ENCODE measurements at places on chromosomes 3 and 15.

DNA sequence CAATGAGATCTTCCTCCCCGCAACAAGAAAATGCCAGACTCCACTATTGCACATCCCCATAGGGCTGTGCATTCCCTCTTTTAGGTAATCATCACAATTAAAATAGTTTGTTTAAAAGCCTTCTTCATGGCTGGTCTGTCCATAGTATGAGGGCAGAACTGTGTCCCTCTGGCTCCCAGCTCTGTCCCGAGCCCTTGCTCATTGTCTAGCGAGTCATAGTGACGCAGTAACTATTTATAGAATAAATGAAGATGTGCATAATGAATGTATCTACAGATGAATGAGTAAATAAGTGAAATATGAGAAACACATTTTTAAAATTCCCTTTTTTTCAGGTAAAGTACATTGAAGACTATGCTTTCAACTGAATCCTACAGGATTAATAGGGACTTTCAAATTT is 128.4 kb upstream of the TMC3 start:
- DNase-seq = no peak

DNA sequence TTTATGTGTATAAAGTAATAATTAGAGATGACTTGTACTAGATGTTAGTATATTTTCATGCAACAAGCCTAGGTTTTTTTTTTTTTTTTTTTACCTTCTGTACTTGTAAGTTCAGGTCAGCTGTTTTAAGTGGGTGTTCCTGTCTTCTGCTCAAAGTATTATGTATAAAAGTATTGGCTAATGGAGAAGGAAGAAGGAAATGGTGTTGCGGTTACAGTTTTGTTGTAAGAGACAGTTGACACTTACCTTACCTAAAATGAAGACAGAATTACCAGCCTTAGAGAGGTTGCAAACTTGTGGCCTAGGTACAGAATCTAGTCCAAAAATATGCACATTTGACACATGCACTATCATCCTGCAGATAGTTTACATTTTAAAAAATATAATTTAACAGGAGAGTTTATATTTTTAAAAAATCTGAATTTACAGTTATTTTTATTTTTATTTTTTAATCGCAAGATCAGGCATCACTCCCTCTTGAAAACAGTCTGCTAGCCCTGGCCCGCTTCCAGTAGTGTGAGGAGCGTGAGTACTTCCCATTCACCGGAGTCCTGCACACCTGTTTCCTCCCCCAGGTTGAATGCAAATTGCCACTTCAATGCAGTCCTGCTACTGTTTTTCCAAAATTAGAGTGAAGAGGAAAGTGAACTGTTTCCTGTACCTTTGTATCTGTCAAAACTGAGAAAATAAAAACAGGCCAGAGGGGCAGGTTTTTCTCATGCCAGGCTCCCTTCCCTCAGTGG is 224.3 kb upstream of the SOX2 start:
- DNase-seq = peak; percentile 11

DNA sequence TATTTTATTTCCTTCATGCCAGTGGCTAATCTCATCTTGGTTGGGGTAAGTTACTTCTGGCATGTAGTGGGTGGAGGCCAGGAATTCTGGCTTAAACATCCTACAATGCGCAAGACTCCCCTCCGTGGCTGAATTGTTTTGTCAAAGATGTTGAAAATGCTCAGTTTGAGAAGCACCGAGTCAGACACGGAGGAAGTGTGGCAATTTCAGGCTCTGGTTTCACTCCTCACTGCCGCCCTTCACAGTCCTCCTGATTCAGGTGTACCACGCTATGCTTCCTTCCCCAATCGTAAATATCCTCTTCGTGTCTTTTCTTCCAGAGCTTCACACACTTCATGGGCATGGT is 150.7 kb downstream of the OPA1 start:
- DNase-seq = no peak

GRCh38 chr15:99006904-99007495 is 592 bp downstream of the PGPEP1L start:
- DNase-seq = peak; percentile 97

DNA sequence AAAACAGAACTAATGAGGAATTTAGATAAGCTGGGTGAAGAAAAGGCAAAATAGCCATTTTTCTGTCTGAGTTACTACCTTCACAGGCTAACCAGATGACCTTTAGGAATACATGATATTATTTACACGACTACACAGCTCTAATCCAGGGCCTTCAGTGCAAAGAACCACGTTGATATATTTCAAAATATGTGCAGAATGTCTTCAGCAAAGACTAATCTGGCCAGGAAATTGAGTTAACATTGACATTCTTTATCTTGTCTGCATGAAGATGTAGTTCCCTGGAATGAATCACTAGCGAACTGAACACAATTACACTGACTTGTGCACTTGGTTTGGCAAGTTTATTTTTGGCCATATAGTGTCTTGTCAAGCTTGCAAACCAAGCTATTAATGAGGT is 41.5 kb downstream of the PDHB start:
- DNase-seq = no peak

DNA sequence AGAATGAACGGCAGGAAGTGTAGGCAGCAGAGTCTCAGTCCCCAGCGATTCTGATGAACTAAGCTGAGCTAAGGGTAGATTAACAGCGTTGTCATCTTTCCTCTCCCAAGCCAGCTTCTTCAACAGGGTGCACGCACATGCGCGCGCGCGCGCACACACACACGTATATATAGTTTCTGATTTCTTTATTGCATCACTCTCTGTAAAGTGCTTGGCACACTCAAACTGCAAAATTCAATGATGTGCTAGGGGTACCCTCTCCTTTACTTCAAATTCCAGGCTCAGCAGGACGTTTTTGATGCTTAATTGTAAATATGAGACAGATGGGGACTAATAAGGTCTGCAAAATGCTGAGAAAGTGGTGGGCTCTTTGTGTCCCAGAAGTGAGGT is 26.1 kb upstream of the VPS8 start:
- DNase-seq = peak; percentile 43

GRCh38 chr15:84647726-84648125 is 6.4 kb downstream of the WDR73 start:
- no peak for DNase-seq

DNA sequence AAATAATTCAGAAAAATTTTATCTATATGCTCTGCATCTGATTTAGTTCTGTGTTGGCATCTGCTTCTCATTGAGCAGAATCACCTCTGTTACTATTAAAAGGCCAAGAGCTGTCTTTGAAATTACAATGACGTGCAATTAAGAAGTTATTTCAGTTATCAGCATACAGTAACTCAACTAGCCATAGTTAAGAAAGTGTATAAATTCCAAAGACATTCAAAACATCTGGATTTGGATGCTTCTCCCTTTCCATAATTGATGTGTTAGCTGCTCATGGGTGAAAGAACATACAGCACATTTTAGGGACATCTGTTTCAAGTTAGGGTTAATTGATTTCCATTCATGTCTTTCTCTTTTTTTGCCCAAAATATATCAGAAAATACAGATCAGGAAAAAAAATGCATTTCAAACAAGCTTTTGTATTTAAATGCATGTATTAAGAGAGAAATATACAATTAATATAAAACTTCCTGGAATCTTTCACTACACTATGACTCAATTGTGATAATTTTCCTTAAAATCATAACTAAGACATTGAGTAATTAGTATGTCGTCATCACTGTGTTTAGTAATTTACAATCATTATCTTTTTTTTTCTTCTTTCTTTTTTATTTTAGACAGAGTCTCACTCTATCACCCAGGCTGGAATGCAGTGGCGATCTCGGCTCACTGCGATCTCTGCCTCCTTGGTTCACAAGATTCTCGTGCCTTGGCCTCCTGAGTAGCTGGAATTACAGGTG is 82.7 kb upstream of the MBNL1 start:
- DNase-seq = no peak

DNA sequence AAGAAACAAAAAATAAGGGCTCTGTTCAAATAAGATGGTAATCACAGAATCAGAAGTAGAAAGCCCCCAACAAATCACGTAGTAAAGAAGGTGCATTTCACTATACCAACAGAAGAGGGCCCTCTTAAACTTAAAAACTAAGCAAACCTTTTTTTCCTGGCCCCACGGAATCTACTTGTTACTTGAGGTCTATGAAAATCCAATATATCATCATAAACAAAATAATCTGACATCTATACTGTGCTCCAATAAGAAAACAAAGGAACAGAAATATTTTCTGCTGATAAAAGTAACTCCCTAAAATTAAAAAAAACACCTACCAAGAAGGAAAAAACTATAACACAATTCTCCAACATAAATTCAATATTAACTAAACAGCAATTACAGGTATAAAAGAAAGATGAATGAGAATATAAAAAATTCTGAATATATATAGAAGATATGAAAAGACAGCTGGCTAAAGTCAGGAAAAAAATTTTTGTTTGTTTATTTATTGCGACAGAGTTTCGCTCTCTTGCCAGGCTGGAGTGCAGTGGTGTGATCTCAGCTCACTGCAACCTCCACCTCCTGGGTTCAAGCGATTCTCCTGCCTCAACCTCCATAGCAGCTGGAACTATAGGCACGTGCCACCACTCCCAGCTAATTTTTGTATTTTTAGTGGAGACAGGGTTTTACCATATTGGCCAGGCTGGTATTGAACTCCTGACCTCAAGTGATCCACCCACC is 81.8 kb downstream of the CLASP2 start:
- DNase-seq = no peak

DNA sequence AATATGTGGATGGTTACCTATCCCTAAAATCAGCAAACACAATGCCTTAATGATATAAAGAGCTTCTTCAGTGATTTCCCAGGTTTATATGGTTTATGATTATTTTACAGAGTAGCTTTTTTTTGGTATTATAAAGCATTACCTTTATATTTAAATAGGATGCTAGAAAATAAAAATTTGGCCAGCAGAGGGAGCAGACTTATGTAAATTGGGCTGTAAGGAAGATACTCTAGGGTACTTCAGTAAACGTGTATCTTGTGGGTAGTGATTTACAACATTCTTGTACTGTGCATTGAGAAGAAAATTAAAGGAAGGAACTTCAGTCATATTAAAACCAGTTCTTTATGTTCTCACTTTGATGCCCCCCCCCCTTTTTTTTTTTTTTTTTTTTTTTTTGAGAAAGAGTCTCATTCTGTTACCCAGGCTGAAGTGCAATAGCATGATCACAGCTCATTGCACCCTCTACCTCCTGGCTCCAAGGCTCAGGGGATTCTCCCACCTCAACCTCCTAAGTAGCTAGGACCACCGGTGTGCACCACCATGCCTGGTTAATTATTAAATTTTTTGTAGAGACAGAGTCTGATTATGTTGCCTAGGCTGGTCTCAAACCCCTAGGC is 167.9 kb downstream of the BBX start:
- peak; percentile 69 for DNase-seq

GRCh38 chr15:101374326-101374725 is 79.3 kb upstream of the SNRPA1 start:
- no peak for DNase-seq

GRCh38 chr3:13219077-13219901 is 146.1 kb upstream of the IQSEC1 start:
- no peak for DNase-seq

DNA sequence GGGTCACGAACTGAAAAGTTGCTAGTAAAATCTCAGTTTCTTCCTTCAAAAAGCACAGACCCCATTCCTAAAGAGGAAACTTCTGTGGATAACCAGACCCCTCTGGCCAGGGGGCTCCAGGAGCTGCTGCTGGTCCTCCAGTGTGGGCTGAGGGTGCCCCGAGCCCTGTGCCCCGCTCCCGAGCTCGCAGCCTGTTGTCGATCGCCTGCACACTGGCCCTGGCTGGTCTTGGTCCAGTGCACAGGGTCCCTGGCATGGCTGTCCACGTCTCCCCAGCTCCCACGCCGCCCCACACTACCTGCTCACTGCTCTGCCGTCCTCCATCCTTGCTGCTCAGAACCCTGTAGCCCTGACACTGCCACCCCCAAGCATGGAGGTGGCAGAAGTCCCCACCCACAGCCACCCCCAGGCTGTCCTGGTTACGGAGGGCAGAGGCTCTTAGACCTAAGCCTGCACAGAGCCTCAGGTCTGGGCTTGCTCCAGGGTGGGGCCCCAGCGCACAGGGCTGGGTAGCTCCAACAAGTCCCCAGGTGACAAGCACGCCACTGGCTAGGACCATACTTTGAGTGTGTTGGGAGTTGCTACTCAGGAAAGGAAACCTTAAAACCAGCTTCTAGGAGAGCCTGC is 87.0 kb downstream of the PLXNA1 start:
- no peak for DNase-seq

- DNase-seq = no peak
These were observed 5.6 kb downstream of the RTP3 start for GRCh38 chr3:46503200-46503874.

DNA sequence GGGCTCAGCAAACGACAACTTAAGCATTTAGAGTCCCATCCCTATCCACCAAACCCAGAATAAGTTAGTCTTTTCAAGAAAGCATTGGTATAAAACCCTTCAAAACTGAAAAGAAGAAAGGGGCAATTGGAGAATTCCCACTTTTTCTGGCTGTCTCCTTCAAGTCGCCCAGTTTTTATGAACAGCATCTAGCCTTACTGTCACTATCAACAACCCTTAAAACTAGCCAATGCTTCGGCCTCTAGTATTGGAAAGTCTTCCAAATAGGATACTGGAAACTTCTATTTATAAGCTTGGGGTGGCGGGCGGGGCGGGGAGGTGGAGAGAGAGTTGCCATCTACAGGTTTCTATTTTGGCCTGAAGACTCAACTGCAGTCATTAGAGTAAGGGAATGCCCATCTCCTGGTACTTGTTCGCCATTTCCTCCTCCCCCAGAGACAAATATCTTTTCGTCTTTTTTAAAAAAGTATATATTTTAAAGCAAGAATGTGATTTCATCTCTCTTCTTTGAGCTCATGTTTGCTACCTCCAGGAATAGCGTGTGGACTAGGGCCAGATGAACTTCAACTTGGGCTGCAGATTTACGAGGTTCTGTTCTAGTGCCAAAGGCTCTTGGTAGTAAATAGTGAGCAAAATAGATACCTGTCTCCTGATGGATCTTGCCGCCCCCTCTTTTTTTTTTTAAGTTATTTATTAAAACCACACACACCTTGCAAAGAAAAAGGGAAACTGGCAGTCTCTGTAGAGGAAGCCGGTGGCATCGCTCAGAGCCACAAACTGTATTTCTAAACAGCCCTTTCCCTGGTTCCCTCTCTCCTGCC is 2.7 kb downstream of the BCL6 start:
- DNase-seq = no peak

- DNase-seq = no peak
These were observed 153.0 kb upstream of the ARPP21 start for GRCh38 chr3:35486295-35486694.

Measured in NCI-H524 (cell line).